Mesenteric fat pad (tissue), 1 donor: ENCODE measurements at places on chromosomes 5 and 9. TPM values are rescaled to one million over a fixed set of nuclear protein-coding genes. Genes with fewer than 3 reads are reported as not detected.

- DNase-seq: no peak
Measured at GRCh38 chr5:141734501-141735229, 52.6 kb upstream of the ARAP3 start.

DNA sequence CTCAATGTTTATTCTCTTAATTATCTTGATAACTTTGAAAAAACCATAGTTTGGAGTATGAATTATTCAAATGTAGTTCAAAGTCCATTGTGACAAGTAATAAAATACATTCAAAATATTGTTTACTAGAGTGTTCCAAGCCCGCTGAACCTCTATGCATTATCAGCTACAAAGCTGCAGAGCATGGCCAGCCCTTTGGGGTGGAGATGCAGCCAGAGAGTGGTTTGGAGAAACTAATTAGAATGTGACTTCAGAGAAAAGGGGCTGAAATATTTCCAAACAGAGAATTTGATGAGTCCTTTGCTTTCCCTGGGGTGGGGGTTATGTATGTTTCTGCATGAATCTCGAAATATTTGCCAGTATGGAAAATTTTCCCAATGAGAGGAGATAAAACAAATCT, 211.3 kb downstream of the NTRK2 start:
- no peak for DNase-seq

GRCh38 chr5:179387151-179388110, 42.2 kb upstream of the ADAMTS2 start:
- DNase-seq: peak; percentile 82

DNA sequence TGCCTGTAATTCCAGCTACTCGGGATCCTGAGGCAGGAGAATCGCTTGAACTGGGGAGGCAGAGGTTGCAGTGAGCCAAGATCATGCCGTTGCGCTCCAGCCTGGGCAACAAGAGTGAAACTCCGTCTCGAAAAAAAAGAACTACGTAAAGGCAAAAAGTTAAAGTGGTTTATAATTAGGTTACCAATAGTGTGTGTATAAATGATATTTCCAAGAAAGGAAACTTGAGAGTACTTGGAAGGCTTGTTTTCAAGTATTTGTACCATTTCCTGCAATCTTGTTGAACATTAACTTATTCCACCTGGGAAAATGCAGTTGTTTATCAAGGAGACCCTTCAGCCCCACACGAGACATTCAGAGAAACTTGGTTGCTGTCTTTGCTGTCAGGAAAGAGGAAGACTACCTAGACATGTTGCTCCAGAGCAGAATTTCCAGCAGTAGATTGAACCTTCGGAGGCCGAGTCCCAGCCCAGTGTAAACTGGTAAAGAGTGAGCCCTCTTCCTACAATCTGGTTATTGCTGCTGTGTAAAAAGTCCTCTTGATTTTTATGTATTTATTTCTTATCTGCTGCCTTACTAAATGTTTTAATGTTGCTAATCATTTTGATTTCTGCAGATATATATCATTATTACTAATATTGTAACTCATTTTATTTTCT, 30.1 kb downstream of the STXBP1 start:
- no peak for DNase-seq

- no peak for DNase-seq
Measured at GRCh38 chr5:158609333-158610050, 490.2 kb downstream of the EBF1 start.

GRCh38 chr9:86079865-86080469, 19.4 kb downstream of the GOLM1 start:
- DNase-seq: no peak

- no peak for DNase-seq
Measured at GRCh38 chr5:43157068-43157467, 35.0 kb upstream of the NIM1K start.

DNA sequence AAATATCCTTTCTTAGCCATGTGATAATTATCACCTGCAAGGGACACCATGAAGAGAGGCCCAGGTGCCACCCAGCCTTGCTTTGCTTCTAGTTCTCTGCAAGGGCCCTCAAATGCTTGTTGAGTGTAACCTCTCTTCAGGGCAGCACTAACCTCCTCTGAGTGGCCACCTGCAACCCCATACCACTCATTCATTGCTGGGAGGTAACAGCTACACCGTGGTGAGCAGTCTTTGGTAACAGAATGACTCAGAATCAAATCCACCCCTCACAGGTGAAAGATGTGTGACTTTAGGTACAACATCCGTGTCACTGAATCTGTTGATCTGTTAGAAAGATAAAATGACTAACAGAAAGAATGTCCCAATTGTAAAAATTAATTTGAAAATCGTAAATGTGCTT, 365.1 kb upstream of the TRPC7 start:
- no peak for DNase-seq

DNA sequence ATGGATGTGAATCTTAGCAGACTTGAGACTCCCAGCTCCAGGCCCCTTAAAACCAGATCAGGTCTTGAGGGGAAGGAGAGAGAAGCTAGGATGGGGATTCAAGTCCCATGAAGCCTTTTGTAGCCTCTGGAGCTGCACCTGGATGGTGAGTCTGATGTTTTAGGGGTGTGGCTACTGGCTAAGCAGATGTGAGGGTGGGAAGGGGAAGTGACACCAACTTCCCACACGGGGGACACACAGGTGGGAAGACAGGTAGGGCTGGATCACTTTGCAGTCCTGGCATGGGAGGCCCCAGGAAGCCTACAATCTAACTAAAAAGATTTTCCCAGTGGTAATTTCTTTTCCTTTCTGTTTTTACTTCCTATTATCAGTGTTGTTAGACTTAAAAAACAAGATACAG, 38.7 kb upstream of the UBAP2 start:
- DNase-seq: no peak

DNA sequence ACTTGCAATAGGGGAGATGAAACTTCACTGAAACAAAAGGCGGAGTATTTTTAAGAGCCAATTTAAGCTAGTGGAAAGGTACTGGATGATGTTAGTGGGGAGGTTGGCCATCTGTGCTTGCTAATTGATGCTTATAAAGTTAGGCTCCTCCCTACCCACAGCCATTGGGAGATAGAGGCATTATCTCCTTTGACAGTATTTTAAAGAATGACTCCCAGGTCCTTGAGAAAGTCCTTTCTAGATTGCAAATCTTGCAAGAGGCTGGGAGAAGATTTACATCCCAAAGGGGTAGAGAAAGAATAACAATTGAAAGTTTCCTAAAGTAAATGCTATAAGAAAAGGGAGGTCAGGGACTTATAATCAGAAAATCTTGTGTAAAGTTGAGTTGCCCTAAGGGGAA, 282.6 kb downstream of the BRINP1 start:
- DNase-seq: no peak

IGFBPL1 gene
- total RNA-seq: not detected

ENTPD2 gene
- not detected for total RNA-seq

HCN1 gene
- total RNA-seq: not detected

STPG3 gene
- not detected for total RNA-seq

CFAP77 gene
- total RNA-seq: not detected
